Mammary epithelial cell (primary cell): ENCODE measurements at places on chromosomes 6 and 20. TPM values are rescaled to one million over a fixed set of nuclear protein-coding genes. Genes with fewer than 3 reads are reported as not detected.

Gene FAM162B
- total RNA-seq, result not detected in 2 replicates

GRCh38 chr6:136783495-136784270, 8.6 kb downstream of the MAP3K5 start:
- DNase-seq, result no peak

GRCh38 chr6:143195349-143195845, 134.7 kb downstream of the AIG1 start:
- no peak for DNase-seq

DNA sequence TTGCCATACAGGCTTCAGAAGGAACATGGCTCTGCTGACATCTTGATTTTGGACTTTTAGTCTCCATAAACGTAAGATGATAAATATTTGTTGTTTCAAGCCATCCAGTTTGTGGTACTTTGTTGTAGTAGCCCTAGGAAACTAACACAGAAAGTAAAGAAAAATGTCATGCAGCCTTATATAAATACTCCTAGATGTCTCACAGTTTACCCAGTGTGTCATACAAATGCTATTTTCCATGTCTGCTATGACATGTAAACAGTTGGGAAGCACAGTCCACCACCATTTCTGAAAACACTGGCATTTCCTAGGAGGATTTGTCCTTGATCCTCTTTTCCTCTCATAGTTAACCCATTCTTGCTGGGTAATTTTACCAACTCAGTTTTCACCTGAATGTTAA, 30.6 kb upstream of the ME1 start:
- DNase-seq, result no peak
